ENCODE measurements at places on chromosomes 13 and 19.

DNA sequence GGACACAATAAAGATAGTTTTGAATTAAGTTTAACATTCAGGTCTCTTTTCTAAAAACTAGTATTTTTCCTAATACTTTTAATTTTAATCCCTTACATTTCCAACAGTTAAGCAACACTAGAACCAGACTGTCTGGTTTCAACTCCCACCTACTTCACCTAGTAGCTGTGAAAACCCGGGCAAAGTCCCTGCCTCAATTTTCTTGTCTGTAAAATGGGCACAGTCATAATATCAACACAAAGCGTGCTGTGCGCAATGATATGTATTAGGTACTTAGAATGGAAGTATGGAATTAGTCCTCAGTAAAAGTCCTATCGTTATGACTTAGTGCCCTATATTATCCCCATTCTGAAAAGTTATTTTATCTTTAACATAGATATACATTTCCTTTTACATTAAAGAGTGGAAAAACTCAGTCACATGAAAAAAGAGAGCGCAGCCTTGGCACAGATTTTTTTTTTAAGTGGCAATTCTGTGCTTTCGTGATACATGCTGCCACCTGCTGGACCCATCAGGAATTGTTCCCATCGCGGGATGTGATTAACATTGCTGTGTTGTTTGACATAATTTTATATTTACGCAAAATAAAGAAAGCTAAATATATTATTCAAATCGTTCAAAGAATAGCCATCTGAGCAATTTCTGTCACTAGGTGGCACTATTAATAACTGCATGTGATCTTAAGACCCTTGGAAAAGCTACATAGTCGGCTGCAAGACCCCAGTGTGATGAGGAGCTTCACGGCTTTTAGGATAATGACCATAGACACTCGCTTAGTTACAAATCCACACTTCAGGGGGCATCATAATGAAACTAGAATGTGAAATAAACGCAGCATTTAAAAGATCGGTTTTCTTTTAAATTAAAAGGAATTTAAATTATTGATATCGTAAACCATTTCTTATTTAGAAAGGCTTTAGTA is 59.9 kb downstream of the LIG4 start:
- peak; percentile 6 for DNase-seq

GRCh38 chr19:3285647-3286176 is 61.3 kb downstream of the CELF5 start:
- peak; percentile 43 for DNase-seq

GRCh38 chr19:46609511-46610412 is 8.6 kb downstream of the CALM3 start:
- DNase-seq = no peak

- DNase-seq = no peak
Observed at GRCh38 chr13:110305949-110306339, 1.0 kb downstream of the COL4A1 start.

GRCh38 chr13:87128491-87128890 is 542.7 kb upstream of the SLITRK5 start:
- DNase-seq = no peak

DNA sequence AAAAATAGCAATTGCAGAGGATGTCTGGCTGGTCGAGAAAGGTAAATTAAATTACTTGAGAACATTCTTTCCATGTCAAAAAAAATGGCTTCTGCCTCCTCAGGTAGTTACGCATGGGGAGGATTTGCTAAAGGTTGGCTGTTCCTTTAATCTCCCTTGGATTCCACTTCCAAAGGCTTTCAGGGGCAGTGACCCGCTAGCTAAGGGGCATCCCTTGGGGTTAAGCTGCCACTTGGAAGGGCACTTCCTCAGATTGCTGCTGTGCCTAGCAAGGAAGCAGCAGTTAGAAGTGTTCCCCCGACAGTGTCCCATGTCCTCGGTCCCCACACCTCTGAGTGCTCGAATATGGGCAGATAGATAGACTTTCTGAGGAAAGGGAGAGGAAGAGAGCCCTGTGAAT is 108.5 kb downstream of the RGCC start:
- DNase-seq = no peak

DNA sequence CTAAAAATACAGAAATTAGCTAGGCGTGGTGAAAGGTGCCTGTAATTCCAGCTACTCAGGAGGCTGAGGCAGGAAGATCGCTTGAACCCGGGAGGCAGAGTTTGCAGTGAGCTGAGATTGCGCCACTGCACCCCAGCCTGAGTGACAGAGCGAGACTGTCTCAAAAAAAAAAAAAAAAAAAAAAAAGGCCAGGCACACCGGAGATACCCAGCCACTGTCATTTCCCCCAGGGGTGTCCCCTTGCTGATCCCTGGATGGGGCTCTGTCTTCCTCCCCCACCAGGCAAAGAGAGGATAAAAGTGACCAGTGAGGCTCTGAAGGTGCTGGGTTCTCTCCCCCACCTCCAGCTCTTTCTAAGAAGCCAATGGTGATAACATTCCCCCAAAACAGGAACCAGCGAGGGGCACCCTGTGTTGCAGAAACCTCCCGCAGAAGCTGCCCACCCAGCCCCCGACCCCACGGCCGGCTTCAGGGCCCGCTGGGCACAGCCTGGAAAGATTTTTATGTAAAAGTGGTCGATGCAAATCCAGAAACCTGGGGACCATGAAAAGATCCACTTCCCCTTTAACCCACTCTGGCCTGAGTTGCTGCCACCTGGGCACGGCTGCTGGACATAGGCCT is 61.4 kb upstream of the KLF2 start:
- DNase-seq = no peak

DNA sequence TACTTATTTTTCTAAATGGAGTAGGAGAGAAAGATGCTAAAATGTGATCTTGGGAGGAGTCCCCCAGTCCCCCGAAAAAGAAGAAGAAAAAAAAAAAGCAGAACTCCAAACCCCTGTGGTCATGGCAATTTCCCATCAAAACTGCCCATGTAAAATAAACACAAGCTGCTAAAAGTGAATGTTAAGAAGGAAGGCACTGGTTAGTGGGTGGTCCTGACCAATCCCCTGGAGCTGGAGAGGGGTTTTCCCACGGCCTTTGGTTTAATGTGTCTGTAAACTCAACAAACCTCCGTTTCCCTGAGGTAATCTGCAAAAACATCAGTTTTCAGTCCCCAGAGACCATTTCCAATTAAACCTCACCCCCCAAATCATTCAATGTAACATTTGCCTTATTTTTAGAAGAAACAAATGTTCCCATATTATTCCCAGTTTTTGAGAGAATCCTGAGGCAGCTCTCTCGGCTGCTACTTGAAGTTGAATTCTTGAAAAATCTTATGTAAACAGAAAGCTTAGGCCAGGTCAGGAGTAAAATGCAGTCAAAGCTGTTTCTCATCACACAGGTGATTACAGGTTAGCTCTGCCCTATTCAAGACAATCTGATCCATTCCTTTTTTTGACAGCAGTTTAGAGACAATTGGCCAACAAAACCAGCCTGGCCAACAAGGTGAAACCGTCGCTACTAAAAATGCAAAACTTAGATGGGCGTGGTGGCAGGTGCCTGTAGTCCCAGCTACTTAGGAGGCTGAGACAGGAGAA is 17.0 kb downstream of the RAB3D start:
- DNase-seq = no peak

DNA sequence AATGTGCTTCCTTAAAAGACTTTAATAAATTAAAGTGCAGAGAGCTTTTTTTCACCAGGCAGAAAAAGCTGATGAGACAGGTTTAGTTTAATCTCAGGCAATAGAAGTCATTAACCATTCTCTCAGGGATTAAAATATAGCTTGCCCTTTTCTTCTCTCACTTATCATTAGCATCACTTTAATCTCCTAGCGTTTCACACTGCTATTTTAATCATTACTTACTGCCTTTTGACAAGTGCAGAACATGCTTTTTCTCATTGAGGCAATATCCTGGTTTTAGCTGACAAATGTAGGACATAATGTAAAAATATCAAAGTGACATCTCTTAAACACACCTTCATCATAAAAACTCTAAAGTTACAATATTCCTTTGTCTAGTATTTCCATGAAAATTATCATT is 94.6 kb downstream of the DACH1 start:
- no peak for DNase-seq

- DNase-seq = no peak
Observed at GRCh38 chr19:6224308-6224675, 55.5 kb downstream of the MLLT1 start.

DNA sequence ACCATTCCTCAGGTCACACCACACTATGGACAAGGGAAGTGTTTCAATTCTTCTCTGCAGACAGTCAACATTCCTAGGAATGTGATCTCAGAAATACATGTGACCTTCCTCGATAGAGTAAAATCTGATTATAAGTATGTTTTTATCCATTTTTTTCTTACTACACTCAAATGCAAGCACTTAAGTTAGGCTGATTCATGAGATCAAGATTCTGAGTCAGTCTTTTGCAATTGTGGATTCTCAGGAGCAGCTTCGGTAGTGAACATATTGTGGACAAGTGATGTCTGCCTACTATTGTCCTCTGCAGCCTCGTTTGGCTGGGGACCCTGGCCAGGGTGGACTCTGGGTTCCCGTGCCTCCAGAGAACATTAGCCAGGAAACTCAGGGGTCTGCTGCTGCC is 3.2 kb downstream of the SERPINE3 start:
- DNase-seq = no peak

- DNase-seq = no peak
Observed at GRCh38 chr13:107512551-107512950, 702.8 kb downstream of the LIG4 start.

- no peak for DNase-seq
Observed at GRCh38 chr19:49338023-49338677, 2.9 kb downstream of the CD37 start.

- DNase-seq = no peak
Observed at GRCh38 chr13:24892829-24893228, 128.9 kb downstream of the RNF17 start.

GRCh38 chr19:46616631-46617322 is 8.1 kb downstream of the PTGIR start:
- no peak for DNase-seq

- DNase-seq = no peak
Observed at GRCh38 chr19:31105761-31106160, 243.5 kb downstream of the TSHZ3 start.

DNA sequence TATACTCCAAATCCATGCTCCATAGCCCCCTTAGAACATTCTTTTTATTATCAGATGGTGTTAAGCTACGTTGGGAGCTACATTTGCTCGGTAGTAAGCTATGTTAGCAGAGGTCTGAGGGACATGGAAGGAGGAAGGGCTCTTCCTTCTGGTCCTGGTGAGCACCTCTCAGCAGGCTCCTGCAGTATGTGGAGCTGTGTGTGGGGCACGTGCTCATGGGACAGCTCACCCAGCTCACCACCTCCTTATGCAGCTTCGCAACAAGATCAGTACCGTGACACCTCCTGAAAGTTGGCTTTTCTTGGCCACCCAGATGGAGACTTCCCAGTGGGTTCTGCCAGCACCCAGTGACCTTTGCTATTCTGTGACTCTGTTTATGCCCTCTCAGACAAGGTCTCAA is 400.5 kb upstream of the SLC10A2 start:
- no peak for DNase-seq

- DNase-seq = no peak
Observed at GRCh38 chr19:43790587-43790986, 9.8 kb upstream of the KCNN4 start.

DNA sequence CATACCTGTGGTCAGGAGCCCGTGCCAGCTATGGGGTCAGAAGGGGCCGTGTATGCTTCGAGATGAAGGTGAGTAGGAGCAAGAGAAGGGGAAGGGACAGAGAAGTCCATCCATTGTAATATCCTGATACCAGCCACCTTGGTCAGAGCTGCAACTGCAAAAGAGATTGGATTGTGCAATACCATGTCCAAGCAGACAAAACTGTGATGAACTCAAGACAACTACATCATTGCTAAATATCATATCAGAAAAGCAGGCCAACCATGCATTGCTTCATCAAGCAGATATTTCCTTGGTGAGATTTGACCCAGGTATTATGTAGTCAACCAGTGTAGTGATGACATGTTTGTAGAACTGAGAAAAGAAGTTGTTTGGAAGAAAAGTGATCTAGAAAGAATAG is 12.1 kb downstream of the HNRNPUL1 start:
- DNase-seq = no peak

DNA sequence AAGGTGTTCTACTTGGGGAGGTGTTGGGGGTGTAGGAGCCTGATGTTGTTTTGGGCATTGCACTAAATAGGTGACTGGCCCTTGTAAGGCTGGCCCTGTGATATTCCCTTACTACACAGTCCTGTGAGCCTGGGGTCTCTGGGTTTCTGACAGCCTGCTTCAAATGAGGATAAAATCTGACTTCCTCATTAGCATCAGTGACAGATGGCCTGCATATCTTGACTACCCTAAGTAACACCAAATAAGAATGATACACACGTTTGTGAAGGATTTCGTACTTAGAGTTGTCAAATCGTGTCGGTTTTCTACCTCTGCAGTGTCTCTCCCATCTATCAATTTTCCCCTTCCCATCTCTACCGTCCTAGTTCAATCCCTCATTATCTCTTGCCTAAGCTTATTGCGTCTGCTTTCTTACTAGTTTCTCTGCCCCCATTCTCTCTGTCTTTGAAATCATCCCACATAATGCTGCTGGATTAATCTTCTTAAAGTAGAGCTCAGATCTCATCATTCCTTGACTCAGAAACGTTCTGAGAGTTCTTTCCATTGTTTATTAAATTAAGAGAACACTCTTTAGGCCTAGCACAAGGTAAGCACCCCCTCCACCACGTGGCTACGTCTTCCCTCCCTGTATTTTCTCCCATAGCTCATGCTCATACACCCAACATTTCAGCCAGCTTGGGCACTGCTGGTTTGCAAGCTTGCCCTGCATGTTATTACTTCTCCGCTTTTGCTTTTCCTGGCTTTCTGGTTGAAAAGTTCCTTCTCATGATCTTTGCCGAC is 26.2 kb upstream of the CNMD start:
- no peak for DNase-seq

DNA sequence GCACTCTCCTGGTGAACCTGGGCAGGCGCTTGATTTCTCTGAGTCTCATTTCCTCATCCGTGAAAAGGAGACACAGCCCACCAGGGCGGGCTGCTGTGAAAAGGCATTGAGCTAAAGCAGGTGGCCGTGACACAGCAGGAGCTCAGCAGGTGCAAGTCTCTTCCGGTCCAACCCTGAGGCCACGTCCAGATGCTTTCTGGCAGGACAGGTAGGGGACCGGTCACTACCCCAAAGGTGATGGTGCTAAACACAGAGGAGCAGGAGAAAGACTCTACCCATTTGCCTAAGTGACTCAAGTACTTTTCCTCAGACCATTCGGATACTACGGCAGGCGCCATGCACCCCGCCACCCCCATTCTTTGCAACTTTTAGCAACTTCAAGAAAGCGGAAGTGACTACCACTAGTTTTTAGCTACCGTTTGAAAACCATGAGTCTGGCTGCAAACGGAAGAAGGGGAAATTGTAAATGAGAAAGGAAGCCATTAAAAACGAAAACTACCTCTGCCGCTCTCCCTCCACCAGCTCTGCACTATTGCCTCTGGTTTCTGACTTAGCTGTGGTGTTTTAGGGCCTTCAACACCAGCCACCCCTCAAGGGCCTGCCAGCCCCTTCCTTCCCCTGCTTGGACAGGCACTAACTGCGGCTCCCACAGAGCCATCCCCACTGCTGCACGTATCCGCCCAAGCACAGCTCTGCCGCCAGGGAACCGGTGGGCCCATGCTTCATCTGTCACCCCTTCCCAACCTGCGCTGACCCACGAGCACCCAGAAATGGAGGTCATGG is 4.8 kb downstream of the PPP6R1 start:
- no peak for DNase-seq

- DNase-seq = no peak
Observed at GRCh38 chr13:50358231-50359040, 343.2 kb downstream of the KCNRG start.

Data from NCI-H526 treated with DMSO at 0.1 percent for 48 hours (cell line).